GM12891 (cell line): ENCODE measurements at places on chromosomes 7 and 10.

DNA sequence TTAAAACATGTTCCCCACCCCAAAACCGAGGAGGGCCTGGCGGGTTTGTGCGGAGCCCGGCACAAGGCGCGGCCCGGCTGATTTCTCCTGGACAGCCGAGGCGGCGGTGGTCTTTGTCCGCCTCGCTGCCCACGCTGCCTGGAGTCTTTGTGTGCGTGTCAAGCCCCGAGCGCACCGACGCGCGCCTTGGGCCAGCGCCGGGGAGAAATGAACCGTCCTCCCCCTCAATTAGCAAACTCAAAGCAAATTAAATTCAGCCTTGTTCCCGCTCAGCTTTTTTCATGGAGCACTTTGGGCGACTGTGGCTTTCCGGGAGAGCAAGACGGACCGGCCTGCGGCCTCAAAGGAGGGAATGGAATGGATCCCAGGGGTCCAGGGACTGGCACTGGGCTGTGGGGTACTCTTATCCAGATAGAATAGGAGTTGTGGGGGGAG, 4.1 kb downstream of the EMX2 start:
- DNase-seq, result no peak

DNA sequence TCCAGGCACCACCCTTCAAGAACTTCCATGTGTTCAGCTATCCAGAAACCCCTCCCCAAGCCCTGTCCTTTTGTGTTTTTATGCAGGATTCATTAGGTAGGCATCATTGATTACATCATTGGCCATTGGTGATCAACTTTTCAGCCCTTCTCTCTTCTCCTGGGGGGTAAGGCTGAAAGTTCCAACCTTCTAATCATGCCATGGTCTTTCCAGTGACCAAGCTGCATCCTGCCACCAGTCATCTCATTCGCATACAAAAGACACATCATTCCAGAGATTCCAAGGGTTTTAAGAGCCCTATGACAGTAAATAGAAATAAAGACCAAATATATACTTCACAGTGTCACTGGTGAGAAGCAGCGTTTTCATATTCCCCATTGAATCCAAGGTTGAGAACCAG, 48.2 kb downstream of the DNAJC12 start:
- DNase-seq, result no peak

DNA sequence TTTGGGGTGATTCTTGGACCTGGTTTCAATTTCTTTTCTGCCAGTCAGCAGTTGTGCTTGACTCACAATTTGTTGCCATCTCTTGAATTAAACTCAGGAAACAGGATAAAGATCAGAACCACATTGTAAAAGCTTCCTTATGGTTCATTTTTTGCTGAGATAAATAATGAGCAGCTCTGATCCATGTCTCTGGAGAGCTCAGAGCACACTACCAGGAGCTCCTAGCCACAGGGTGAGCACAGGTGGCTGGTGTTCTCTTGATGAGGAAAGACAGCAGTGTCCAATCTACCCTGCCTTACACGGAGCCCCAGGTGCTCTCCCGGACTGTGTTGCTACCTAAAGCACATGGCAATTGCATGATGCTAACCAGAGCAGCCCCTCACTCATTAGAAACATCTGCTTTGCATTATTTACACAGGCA, 17.2 kb upstream of the FAM170B start:
- DNase-seq, result no peak

DNA sequence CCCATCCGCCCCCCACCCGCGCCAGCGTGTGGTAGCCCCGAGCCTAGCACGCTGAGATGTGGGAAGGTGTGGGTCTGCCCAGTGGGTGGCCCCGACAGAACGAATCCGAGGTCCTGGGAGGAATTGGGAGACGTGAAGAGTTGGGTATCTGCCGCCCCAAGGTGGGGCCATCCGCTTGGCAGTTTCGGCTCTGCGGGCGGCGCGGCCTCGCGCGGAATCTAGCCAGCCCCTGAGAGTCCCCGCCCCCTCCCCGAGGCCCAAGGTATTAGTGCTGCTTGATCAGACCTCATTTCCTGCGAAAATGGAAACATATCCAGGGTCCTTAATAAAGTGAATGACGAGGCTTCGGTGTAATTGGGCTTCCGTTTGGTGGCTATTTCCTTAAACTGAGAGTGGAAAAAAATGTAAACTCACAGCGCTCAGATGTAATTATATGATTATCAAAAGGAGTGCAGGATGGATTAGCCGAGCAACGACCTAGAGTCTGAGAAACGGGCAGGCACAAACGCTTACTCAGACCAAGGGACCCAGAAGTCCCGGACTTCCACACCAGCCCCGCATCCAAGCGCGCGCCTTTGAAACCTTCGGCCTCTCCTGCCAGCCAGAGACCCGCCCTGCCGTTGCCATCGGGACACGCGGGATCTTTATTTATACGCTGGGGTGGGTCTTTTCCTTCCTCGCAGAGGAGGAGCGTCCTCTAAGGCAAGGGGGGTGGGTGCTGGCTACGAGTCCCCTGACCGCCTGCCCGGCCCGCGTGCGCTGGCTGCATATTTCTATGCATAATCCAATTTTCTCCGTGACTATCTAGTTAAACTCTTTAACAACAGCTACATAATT, 12.8 kb downstream of the LBX1 start:
- DNase-seq, result no peak

GRCh38 chr10:22710139-22710745, 4.1 kb downstream of the PIP4K2A start:
- no peak for DNase-seq

GRCh38 chr7:129083525-129083924, 28.6 kb upstream of the TNPO3 start:
- DNase-seq, result no peak

GRCh38 chr7:66379542-66380160, 174.5 kb downstream of the TPST1 start:
- no peak for DNase-seq

GRCh38 chr10:123377883-123378282, 223.7 kb downstream of the BUB3 start:
- no peak for DNase-seq

DNA sequence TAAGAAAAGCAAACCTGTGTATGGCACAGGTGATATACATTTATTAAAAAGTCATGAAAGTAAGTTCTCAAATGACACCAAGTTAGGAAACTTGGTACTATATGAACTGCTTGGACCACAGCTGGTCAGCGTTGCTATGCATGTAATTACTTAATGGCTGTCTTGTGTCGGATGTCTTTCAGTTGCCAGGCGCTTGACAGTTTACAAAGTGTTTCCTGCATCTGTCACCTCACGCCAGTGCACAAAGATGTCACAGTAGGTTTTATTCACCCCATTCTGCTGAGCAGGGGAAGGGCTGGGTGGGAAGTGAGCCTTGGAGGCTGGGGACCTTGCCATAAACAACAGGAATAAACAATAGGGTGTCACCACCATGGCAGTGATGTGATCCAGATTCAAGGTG, 35.8 kb downstream of the ADAM12 start:
- no peak for DNase-seq

GRCh38 chr10:127148933-127149220, 47.5 kb downstream of the INSYN2A start:
- DNase-seq, result no peak

GRCh38 chr10:96660297-96660696, 60.0 kb downstream of the PIK3AP1 start:
- no peak for DNase-seq

DNA sequence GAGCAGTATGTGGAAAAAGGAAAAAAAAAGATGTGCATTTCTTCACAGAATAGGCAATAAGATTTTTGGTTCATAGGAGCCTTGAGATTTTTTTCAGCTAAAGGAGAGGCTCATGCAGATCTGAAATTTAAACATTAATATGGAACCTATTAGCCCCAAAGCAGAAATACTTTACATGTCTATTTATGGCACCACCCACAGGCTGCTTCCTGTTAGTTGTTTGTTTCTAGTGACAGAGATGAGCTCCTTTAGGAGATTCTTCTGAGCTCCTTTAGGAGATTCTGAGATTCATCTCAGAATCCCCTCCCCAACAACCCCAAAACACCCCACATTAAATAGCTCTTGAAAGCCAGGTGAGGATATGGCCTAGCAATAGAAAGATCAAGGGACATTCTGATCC, 27.9 kb upstream of the HPS1 start:
- DNase-seq, result no peak

GRCh38 chr10:66792441-66792840, 133.4 kb upstream of the LRRTM3 start:
- DNase-seq, result no peak

DNA sequence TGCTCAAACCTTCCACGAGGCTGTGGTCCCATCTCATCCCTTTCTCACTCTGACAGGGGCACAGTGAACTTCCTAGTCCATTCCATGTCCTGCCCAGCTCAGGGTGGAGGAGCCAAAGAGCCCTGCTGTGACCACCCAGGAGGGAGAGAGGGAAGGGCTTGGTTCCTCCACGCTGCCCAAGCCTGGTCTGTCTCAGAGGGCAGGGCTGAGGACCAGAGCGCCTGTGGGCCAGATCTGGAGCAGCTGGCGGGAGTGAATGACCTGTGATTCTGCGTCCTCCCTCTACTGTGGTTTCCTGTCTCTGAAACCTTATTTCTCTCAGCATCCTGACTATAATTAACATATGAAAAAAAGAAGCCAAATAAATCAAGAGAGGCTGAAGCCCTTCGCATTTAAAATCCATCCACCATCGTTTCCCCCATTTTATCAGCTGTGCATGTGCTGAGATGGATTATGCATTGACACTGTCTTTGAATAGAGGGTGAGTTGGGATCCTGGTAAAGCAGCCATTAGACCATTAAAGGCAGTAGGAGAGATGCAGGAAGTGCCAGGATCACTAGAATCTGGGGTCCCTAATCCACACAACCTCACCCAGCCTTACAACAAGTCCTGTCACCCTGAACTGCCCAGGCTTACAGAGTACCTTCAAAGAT, 165.6 kb downstream of the DPP6 start:
- DNase-seq, result no peak

DNA sequence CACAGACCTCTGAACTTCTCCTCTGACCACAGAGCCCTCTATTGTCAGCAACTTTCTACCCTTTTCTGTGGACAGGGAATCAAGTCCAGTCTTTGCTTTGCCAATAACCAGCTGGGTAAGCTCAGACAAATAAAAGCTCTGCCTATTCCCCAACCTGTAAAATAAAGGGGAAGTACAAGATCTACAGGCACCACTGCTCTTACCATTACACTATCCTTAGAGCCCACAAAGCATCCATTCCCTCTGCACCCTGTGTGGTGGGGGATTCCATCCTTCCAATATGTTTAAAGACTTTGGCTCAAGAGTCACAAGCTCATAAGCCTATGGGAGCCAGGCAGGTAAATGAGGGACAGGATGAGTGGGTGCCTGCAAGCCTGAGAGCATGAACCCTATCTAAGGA, 88.2 kb downstream of the PARD3 start:
- no peak for DNase-seq

DNA sequence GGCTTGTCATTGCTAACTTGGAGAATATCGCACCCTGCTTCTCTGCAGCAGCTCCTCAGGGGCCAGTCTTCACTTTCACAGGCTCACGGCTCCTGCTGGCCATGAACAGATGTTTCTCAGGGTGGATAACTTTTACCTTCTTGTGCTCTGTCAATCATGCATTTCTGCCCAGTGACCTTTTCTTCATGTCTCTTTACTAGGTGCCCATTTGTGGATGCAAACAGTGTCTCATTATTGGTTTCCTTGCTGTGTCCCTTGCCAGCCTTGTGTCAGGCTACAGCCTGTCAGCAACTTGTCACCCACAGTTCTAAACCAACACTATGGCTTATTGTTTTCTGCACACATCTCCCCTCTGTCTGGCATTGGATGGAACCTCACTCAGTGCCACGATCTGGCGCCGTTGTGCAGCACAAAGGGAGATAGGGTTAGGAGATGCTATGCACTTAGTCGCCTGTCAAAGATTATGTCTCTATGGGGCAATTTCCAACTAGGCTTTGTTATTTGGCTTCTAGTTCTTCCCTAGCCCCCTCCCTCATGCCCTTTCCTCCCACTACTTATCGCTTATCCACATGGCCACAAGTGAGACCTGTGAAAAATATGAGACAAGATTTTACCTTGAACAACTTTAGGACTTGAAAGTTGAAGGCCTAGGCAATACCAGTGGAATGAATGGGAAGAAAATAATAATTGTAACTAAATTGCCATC, 45.7 kb upstream of the NXPH1 start:
- no peak for DNase-seq

DNA sequence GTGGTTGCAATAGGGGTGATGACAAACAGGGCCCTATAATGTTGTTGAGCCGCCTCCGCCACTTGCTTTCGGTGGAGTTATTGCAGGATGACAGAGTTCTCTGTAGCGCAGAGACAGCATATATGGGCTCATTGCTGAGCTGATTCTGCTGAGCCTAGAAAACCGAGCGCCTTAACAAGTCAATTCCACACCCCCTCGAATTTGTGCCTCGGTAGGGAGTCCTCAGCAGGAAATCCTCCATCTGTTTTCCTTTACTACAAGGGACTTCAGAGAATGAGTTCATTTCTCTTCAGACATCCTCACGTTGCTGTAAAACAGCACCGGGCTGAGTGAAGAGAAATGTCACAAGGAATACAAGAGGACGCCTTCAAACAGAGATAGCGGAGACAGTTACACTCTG, 90.7 kb upstream of the KIAA1217 start:
- DNase-seq, result no peak

DNA sequence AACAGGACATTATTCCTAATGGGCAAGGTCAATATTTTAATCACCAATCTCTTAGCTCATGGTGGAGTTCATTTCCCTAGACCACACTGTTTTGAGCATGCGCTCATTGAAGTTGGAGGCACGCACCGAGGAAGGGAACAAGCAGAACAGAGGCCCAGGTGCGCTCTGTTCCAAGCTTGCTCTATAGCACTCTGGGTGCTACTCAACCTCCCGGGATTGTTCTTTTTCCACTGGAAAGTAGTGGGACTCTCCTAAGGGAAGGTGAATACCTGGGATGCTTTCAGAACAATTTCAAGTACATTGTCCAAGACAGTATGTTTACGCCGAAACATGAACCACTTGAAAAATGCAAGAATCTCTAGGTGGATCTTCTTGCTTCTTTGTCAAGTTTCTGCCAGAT, 16.2 kb downstream of the PLXNA4 start:
- no peak for DNase-seq

- DNase-seq, result no peak
Measured at GRCh38 chr7:12458520-12459131, 55.0 kb upstream of the VWDE start.

GRCh38 chr7:100566018-100566531, 7.6 kb downstream of the SAP25 start:
- DNase-seq, result no peak

DNA sequence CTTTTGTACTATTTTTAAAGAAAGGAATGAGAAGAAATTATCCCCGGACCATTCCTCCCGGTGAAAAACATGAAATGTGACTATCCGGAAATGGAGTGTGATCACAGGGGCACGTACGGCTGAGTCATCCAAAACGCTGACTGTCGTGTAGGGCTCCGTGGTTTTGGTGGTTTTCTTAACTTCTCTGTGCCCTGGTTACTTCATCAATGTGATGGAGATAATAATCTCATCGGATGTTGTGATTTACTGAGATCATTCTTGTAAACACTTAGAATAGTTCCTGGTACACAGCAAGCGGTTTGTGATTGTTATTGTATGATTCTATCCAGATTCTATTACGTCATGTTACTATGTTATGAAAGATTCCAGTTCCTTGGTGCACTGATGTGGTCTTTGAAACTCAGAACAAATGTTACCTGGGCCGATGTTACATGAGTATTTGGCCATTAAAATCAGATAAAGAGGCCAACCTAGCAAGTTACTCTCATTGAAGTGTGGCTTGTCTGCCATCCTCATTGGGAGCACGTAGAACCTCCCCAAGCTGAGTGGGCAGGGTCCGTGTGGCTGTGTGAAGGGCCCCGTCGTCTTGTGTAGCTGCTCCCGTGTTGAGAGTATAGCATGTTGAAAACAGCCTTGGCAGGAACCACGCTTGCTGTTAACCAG, 99.5 kb downstream of the CAMK1D start:
- DNase-seq, result peak; percentile 38

GRCh38 chr7:90764848-90765570, 168.9 kb downstream of the CDK14 start:
- DNase-seq, result no peak
